ENCODE measurements at places on chromosomes 1 and 21.

GRCh38 chr1:180151508-180151907 lies 3.2 kb upstream of the QSOX1 start:
- DNase-seq, result peak; percentile 23

- DNase-seq, result no peak
Measured at GRCh38 chr1:183497218-183497617, 24.9 kb downstream of the SMG7 start.

DNA sequence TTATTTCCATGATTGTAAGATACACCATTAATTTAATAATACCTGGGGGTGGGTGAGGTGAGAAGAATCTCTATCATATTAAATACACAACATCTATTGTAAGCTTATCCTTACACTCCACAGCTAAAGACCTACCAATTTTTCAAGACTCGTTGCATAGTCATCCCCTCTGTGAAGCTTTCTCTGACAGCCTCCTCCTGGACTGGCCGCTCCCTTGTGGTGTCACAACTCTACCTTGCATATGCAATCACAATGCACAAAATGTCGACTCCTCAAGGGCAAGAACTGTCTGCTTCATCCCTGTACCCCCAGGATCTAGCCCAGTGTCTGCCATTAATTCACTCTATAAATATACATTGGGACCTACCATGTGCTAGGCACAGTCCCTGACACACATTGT lies 2.4 kb upstream of the PTGFRN start:
- no peak for DNase-seq

DNA sequence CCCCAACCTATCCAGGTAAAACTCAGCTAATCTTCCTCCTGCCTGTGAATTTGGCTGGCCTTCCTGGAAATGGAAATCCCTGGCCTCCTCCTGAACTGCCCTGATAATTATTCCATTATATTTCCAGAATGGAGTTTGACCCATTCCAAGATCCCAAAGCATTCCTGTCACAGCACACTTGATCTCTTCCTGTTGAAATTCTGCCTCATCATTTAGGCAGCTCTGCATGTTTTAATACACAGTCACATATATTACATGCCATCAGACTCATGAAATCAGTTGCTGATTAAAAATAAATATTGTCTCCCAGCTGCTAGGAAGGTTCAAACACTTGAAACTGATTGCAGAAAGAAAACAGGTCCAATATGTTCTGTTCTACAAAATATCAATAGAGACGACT lies 148.2 kb upstream of the PALMD start:
- DNase-seq, result no peak

DNA sequence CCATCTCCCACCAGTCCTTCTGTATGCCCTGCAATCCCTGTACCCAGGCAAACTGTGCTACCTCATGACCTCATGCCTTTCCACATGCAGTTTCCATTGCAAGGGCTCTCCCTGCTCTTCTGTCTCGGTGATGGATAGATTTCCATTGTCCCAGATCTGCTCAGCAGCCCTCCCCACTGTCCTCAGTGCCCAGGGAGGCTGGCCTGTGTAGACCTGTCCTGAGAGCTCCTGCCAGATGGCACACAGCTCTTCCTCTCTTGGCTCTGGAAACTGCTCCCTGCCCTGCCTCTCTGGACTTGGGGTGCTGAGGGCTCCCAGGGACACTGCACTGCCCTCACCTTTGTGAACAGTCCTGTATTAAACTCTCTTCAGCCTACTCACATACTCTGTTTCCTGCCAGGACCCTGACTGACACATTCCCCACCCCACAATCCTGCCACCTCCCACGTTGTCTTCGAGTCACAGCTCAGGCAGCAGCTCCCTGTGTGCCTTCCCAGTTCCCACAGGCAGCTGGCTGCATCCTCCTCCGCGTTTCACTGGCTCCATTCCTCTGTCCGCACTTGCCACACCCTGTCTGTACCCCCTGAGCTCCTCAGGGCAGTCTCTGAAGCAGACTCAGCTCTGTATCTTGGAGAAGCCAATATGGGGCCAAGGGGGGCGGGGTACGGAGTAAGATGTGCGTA lies 57.0 kb downstream of the SPATA46 start:
- no peak for DNase-seq

GRCh38 chr21:14879458-14879857 lies 185.3 kb downstream of the NRIP1 start:
- DNase-seq, result no peak

DNA sequence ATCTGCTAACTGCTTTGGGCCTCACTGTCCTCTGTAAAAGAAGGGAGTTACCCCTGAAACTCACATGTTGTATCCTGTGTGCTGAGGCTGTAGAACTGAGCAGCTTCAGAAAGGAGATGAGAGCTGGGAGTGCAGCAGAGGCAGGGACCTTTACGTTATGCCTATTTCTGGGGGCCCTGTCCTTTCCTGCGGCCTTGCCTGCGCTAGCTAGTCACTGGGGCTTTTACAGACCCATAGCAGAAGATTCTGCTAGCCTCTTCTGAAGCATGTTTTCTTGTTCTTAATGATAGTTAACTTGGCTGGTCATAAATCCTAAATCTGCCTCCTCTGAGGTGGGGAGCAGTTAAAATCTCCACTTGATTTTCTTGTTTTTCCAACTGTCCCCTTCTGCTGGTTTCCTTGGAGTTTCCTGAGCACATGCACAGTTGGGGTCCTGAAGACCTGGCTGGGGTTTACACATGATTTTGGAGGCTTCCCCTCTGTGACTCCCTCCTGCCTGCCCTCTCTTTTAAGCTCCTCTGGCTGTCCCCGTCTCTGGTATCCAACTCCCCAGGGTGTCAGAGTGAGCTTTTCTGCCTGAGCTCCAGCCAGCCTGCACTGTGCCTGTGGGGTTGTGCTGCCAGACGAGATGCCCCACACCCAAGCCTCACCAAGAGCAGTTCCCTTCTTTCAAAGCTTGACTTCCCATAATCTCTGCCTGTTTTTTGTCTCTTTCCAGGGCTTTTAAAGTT lies 76.6 kb downstream of the NOS1AP start:
- peak; percentile 70 for DNase-seq

DNA sequence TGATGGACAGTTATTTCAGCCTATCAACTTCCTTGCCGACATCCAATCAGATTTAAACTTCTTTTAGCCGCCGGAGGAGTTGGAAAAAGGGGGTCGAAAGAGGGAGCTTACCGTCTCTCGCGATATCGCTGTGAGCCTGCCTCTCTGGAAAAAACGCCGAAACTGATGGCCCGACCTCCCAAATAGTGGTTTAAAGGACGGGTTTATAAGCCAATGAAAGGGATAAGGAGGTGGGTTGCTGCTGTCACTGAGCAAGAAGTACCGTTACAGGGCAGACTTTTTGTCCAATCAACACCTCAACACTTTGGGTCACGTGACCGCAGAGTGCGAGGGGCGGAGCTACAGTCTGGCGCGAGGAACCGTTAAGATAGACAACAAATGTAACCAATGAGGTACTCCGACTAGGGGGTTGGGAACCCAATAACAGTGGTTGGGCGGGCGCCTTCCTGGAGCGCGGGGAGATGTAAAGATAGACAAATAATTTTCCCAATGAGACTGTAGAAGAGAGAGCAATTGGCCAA lies at the start of gene RBM15:
Gene RBM15, plus strand, starts transcription at position 492 of the 521 bp plus-strand sequence. Its CDS starts 29 bp downstream, at position 521.
- peak; percentile 100 for DNase-seq

GRCh38 chr1:183291802-183292514 lies 105.9 kb downstream of the LAMC2 start:
- DNase-seq, result peak; percentile 14

- no peak for DNase-seq
Measured at GRCh38 chr1:1308756-1309250, 406 bp downstream of the PUSL1 start.

Data from NCI-H1417 (cell line).